ENCODE measurements at places on chromosomes 4 and X.

GRCh38 chr4:184803133-184803532 lies 22.6 kb downstream of the ACSL1 start:
- DNase-seq: no peak

DNA sequence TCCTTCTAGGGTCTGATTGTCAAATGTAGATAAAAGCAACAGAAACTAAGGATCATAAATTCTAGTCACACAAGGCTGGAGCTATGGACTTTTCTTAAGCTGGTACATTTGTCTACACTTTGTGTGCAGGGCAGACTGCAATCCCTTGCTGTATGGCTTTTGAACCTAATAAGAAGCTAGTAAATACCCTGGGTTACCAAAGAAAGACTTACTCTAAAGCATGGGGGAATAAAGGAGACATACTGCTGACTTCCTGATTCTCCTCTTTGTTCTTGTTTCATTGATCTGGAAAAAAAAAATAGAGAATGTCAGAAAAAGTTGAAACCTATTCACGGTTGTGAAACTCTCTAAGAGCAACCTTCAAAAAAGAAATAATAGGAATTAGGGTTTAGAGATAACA lies 216.6 kb upstream of the TLL1 start:
- DNase-seq: no peak

DNA sequence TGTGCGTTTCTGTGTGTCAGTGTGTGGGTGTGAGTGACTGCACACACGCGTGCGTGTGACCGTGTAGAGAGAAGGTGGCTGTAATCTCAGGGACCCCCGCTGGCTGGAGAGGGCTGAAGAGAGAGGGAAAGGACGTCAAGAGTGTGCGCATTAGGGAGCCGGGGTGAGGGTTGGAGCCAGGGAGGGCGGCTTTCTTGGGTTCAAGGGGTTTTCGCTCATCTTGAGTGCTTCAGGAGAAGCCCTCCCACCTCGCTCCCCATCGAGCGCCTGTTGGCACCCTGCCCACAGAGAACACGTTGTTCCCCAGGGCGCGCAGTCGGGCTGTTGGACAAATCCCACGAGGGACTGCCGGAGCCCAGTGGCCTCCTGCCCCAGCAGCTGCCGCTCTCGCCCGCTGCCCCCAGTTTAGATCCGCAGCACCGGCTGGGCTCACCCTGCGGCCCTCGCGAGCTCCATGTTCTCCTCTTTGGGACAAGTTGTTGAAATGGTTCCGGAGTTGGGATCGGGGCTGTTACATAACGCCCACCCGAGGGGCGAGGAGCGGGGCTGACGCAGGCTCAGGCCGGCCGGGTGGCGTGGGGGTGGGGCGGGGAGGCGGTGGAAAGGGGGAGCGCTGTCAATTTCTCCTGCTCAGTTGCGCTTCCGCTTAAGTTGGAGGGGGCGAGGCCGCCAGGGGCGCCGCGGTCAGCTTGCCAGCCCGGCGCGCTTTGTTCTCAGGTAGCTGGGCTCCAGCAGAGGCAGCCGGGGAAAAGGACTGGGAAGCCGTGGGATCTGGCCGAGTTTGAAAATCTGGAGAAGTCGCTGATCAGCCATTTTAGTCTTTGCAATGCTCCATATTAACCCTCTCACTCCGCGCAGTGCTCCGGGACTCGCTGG lies 1.6 kb downstream of the GRIA2 start:
- peak; percentile 9 for DNase-seq

DNA sequence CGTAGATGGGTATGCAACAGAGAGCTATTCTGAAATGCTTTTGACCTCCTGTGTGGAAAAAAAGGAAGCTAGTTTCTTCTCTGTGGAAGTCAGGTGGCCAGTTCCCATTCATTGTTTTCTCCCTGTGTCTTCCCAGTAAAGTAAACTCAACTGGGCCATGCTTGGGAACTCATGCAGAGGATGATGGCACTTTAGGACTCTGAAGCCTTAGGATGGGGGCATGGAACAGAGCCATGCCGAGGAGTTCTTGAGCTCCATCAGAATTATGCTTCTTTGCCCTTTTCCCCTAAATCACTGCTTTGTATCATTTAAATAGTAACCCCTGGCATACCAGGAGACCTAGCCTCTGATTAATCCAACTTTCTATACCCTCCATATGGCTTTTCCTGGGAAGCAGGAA lies 3.2 kb downstream of the TMEM164 start:
- DNase-seq: no peak

DNA sequence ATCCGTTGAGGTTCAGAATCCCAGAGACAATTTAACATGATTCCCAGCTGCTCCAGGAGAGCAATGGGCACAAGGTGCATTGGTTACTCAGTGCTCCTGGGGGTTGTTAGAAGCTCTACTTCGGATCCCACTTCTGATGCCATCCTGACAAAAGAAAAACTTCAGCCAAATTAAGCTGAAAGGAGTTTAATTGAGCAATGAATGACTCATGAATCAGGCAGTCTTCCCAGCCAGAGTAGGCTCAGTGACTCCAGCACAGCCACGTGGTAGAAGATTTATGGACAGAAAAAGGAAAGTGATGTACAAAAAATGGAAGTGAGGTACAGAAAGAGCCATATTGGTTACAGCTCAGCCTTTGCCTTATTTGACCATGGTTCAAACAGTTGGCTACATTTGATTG lies 95.7 kb downstream of the PWWP3B start:
- DNase-seq: no peak

DNA sequence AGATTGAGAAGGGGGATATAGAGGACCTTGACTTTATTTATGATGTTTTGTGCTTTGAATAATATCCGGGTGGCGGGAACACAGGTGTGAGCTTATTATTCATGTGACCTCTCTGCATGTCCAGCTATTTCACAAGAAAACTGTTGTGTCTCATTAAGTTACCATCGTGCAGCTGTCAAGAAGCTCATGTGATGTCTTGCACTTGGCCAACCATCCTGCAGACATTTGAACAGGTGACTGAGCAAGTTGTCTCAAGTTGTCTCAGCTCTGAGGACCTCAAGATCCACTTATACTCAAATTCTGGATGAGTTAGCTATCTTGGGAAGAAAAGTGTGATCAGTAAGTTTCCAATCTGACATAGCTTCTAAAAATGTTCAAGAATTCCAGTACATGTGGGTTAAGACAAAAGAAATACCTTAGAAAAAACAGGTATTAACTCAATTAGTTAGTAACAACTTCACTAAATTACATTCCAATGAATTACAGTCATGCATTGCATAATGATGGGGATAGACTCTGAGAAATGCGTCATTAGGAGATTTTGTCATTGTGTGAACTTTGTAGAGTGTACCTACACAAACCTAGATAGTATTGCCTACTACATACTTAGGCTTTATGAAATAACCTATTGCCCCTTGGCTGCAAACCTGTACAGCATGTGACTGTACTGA lies 462.2 kb downstream of the INPP4B start:
- DNase-seq: no peak

All from HEK293T (cell line).